Cardiac muscle cell (in vitro differentiated cells and primary cell): ENCODE measurements at places on chromosomes 2 and 18.

GRCh38 chr2:141311430-141311829 lies 819.4 kb downstream of the LRP1B start:
- DNase-seq: no peak

DNA sequence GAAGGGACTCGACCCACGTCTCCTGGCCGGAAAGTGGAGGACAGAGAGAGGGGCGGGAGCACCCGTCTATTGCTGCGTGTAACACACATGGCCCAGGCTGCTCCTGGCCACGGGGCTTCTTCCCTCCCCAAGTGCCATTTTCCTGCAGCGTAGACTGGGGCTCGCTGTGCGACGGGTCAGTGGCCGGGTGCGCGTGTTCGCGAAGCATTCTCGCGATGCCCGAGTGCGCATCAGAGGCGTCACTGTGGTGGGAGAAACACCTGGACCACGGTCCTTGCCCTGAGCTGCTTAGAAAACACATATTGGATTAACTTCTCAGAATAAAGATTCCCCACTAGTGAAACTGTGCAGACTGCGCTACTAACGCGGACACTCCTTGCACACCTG lies 200.8 kb downstream of the EIPR1 start:
- DNase-seq: no peak

- DNase-seq: no peak
Measured at GRCh38 chr2:217655651-217656050, 347.1 kb downstream of the TNS1 start.

- peak; percentile 82 for DNase-seq
Measured at GRCh38 chr2:174597345-174598047, at the start of gene WIPF1. WIPF1 (minus strand) TSS chr2:174597804; CDS start chr2:174585573, 12,231 bp downstream.

GRCh38 chr2:150578481-150578880 lies 91.0 kb upstream of the RND3 start:
- DNase-seq: no peak

- no peak for DNase-seq
Measured at GRCh38 chr18:23826850-23827620, 137.8 kb downstream of the LAMA3 start.

DNA sequence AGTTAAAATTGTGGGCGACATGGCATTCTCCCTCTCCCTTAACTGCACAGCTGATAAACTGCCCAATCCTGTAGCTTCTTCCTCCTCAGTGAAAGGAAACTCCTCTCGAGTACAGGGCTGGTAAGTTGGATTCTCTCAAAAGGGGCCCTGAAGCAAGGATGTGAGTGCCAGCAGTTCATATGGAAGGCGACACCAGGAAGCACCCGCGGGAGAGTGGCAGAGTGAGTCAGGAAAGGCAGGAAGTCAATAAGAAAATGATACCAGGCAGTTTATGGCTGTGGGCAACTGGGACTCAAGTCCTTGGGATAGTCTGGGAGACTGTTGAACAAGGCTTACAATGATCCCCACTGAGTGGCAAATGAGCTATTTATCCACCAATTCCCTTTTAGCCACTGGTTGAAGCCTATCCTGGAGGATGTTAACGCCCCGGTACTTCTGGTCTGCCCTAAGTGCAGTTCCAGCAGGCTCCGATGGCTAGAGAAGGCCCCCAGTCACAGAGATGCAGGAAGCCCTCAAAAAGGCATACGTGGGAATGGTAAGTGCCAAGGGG lies 34.8 kb downstream of the ABHD3 start:
- peak; percentile 2 for DNase-seq

DNA sequence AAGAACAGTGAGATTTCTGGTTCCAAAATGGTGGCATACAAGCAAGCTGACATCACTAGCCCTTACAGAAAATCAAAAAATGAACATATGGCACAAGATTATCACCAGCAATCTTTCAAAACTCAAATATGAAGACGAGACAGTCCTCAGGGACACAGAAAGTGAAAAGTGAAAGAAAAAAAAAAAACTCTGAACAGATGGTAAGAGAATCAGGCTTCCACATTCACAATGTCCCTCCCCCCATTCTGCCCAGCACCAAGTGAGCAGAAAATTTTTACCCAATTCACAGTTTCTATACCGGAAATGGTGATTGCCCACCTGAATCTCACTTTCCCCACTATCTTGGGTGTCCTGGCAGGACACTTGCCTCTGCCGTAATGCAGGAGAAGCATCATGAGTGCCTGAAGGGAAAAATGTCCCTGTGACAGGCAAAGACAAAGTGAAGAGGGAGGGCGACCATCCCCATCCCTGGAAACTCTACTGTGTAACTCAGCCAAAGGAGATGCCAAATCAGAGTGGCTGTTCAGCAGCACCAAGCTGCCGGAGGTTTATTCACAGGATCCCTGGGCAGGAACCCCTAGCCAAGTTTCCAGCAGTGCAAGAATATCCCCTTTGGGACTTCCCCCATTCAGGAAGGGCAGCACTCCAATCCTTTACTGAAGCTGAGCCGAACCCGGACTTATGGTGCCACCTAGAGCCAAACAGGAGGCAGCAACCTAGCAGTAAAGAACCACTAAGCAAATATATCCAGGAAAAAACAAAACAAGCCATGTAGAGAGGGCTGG lies 312.2 kb downstream of the LRATD1 start:
- DNase-seq: no peak

DNA sequence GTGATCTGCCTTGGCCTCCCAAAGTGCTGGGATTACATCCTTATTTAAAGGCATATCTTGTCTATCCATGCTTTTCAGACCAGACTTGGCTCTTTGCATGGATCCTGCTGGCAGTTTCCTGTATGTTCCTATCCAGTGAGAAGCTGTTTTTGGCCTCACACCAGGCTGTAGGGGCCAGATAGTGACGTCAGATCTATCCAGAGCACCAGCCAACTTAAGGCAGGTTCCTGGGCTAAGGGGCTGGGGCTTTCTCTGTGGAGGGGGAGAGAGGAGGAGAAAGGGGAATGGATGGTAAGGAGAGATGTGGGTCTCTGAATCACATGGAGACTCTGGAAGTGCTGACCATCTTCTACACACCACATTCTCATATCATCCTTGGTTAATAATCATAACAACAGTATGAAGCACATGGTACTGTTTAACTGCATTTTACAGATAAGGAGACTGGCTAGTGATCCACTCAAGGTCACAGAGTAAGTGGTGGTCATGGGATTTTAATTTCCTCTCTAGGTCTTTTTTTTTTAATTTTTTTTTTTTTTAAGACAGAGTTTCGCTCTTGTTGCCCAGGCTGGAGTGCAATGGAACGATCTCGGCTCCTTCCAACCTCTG lies 2.0 kb upstream of the FAM117B start:
- DNase-seq: peak; percentile 73

GRCh38 chr2:178514664-178515063 lies 34.4 kb downstream of the PLEKHA3 start:
- DNase-seq: no peak
